GM12892 (cell line): ENCODE measurements at places on chromosomes 4 and X.

GRCh38 chr4:15587649-15588048 lies 67.5 kb downstream of the FBXL5 start:
- DNase-seq, result no peak

DNA sequence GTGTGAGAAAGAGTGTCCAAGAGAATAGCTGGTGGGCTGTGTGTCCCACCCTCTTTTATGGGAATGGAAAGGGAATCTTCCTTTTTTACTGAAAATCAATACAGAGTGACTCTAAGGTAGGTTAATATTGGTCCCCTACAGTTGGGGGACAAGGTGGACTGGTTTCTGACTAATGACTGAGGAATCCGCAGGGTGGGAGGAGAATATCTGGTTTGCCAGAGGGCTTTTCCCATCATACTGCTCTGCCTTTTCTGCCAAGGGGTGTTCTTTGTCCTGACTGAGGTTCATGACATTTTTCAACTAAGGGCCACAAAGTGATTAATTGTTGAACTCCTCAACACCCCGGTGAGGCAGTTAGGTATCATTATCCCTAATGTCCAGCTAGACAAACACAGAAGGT lies 261.6 kb downstream of the SPATA18 start:
- no peak for DNase-seq

GRCh38 chr4:168511780-168512489 lies 15.1 kb downstream of the PALLD start:
- DNase-seq, result no peak

- no peak for DNase-seq
Observed at GRCh38 chrX:49071877-49072711, 1.7 kb downstream of the PRAF2 start.

DNA sequence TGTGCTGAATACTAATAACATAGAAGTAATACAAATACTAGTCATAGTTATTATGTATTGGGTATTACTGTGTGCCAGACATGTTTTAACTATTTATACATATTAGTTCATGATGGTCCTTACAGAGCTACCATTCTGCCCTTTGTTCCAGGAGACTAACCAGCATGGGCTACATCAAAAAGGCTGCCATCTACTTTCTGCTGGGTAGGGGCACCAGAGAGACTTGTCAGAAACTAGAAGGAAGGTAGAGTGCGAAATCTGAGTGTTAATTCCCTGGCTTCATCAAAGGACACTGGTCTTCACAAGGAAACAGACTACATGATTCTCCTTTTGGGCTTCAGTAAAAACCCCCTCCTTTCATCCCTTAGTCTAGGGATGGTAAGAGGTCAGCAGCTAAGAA lies 347.8 kb downstream of the GBA3 start:
- no peak for DNase-seq
